Renal pelvis (tissue), 12 donors: ENCODE measurements at places on chromosomes 12 and 14. TPM values are rescaled to one million over a fixed set of nuclear protein-coding genes. Genes with fewer than 3 reads are reported as not detected.

TPPP2 gene
- polyA plus RNA-seq: 4.0 TPM

PPFIA2 gene
- polyA plus RNA-seq: 5.0 TPM

OAS2 gene
- 5.4 TPM for polyA plus RNA-seq

SIRT4 gene
- polyA plus RNA-seq: 4.7 TPM

ENDOU gene
- polyA plus RNA-seq: 0.48 TPM

CHGA gene
- 0.14 TPM for polyA plus RNA-seq

LBHD2 gene
- not detected for polyA plus RNA-seq

MAX gene
- polyA plus RNA-seq: 61.6 TPM

GUCY2C gene
- 0.58 TPM for polyA plus RNA-seq

KRT7 gene
- 64.3 TPM for polyA plus RNA-seq

MIPOL1 gene
- 14.9 TPM for polyA plus RNA-seq

GPHB5 gene
- polyA plus RNA-seq: not detected

RTRAF gene
- polyA plus RNA-seq: 231 TPM

MGP gene
- polyA plus RNA-seq: 52.6 TPM

NKX2-1 gene
- not detected for polyA plus RNA-seq

DCN gene
- polyA plus RNA-seq: 446 TPM

MSRB3 gene
- 18.5 TPM for polyA plus RNA-seq

MDGA2 gene
- polyA plus RNA-seq: 2.6 TPM

P2RX7 gene
- 1.2 TPM for polyA plus RNA-seq
